ENCODE measurements at places on chromosomes 1 and 21.

GRCh38 chr1:71823708-71824305, 458.5 kb downstream of the NEGR1 start:
- no peak for DNase-seq

- no peak for DNase-seq
These were observed 127.7 kb upstream of the COL6A1 start for GRCh38 chr21:45853703-45854342.

DNA sequence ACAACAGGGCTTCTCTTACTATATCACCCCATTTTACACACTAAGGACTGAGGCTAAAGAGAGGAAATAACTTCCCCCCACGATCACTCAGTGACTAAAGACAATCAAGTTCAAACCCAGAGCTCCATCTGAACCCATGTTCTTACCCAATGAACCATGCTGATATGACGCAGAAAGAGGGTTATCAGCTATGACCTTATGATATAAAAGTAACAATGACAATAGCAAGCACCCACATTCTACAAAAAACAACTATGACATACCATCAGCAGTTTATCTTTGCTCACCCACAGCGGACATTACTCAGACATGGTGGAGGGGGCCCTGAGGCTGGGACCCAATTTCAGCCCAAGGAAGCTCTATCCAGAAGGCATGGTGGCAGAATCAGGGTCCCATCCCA, 75.7 kb downstream of the PTPN14 start:
- DNase-seq = no peak

GRCh38 chr1:107572674-107573211, 392.2 kb downstream of the VAV3 start:
- peak; percentile 42 for DNase-seq

GRCh38 chr1:1876335-1876930, 14.5 kb downstream of the GNB1 start:
- peak; percentile 63 for DNase-seq

GRCh38 chr1:111738436-111739193, 580 bp downstream of the INKA2 start:
- peak; percentile 69 for DNase-seq

DNA sequence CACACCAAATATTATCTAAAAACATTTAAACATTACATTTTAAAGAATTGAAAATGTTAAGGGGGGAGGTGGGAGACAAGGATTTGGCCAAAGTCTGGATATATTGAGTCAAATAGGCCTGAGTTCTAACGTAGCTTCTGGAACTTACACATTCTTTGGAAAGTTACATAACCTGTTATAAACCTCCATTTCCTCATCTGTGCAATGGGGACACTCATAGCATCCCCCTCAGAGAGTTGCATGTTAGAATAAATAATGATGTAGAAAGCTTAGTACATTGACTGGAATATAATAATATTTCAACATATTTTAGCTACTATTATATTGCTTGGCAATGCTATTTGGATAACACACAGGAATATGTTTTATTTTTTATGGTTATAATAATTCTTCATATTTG, 117.7 kb downstream of the ATG4C start:
- no peak for DNase-seq

GRCh38 chr1:59976194-59977074, 49.9 kb upstream of the CYP2J2 start:
- peak; percentile 51 for DNase-seq

GRCh38 chr1:156082309-156083091, at the start of gene MEX3A:
MEX3A (minus strand) TSS chr1:156082465; CDS start chr1:156081998, 467 bp downstream.
- peak; percentile 73 for DNase-seq

DNA sequence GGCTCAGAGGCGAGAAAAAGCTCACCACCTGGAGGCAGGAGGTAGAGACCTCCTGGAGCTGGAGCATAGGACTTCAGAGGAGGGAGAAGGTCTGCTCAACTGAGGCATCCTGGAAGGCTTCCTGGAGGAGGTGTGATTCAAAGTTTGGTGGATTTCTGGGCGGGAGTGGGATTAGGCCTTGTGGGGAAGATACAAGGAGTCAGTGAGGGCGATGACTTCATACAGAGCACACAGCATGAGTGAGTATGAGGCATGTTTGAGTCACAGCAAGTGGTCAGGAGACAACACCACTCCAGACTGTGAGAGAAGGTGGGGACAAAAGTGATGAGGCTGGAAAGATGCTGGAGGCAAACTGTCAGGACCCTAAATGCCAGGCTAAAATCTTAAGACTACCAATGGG, 77.6 kb downstream of the MATN1 start:
- DNase-seq = peak; percentile 51

DNA sequence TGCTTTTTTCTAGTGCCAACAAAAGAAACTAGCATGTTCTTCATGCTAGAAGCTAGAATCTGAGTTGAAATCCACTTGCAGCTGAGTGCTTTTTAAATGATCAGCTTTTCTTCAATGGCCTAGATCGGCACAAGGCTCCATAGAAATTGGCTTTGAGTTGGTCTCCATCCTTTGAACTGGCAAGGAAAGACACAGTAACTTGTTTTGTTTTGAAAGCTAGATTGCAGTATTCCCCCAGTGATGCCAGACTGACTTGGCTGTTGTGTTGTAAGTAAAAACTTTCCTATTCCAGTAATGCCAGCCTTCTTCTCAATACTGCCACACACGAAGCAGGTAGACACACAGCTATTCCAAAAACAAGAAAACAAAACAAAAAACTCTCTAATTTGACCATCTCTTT, 139.1 kb downstream of the FMN2 start:
- DNase-seq = no peak

DNA sequence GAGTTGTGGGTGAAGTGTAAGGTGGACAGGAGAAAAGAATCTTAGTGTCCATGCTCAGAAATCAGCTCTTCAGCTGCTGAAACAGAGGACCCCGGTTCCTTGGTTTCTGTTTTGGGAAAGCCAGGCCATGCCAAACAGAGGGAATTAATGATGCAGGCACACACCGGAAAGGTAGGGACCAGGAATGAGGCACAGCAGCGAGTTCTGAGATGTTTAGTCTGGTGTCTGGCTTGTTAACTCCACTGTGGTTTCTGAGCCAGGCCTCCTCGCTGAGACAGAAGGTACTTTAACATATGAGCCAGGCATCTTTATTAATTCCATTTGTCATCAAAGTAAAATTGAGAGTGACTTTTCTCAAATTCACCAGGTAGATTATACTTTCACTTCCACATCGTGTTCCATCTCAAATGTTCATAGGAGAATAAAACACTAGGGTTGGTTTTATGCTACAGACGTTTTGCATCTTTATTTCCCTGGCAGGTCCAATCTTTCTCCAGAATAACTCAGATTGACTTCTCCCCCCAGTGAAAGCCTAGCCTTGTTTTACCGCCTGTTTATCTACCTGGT, 23.5 kb downstream of the LRRC8D start:
- DNase-seq = peak; percentile 34

DNA sequence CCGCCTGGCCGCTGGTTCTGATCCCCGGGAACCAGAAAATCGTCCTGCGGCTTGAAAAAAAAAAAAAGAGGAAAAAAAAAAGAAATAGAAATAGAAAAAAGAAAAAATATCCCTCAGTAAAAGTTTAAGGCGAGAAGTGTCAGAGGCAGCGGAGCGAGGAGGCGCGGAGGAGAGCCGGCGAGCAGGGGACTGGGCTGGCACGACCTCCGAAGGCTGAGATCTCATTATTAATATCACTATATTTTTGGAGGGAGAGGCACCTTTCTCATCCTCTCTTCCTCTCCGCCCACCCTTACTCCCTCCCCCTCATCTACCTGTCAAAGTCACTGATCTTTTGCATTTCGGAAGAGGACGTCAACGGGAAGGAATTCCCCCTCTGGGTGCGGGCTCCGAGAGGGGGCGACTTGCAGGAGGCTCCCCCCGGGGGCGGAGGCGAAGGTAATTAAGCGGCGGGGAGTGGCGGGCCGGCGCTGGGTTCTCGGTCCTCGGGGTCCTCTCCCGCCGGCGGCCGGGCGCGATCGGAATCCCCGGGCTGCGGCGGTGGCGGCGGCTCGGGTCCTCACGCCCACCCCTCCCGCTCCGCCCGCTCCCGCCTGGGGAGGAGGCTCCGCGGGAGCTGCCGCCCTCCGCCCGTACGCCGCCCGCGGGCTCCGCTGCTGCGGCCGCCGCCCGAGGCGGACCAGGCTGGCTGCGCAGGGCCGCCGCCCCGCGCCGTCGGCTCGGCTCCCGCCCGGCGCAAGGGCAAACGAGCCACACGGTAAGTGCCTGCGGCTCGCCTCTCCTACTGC, at the start of gene NTNG1:
NTNG1 (plus strand) TSS at position 337 of the 788 bp plus-strand sequence.
- DNase-seq = peak; percentile 42

DNA sequence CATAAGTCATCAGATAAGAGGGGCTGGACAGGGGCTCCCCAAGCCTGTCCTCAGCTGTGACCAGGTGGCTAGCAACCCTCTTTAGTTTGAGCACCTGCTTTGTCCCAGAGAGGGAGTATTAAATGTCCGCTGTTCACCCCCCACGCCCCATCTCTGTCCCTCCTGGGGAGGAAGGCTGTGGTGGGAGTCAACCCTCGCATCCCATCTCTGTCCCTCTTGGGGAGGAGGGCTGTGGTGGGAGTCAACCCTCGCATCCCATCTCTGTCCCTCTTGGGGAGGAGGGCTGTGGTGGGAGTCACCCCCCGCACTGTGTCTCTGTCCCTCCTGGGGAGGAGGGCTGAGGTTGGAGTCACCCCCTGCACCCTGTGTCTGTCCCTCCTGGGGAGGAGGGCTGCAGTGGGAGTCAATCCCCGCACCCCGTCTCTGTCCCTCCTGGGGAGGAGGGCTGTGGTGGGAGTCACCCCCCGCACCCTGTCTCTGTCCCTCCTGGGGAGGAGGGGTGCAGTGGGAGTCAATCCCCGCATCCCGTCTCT, 72.6 kb upstream of the ABCG1 start:
- no peak for DNase-seq

DNA sequence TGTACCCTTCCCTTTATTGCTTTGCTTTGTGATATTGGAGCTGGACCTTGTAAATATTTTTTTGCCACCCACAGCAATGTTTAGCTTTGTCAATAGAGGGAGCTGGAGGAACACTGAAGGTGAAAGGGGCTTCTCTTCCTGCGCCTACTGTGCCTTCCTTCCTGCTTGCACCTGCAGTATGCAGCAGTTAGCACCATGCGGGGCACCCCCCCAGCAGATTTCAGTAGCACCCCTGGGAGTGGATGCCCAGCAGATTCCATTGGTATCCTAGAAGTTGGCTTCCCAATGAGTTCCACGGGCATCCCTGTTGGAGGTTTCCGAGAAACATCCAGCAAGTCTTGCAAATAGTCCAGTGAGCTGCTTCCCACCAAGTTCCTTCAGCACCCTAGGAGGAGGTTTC, 25.6 kb downstream of the S100A10 start:
- peak; percentile 60 for DNase-seq

DNA sequence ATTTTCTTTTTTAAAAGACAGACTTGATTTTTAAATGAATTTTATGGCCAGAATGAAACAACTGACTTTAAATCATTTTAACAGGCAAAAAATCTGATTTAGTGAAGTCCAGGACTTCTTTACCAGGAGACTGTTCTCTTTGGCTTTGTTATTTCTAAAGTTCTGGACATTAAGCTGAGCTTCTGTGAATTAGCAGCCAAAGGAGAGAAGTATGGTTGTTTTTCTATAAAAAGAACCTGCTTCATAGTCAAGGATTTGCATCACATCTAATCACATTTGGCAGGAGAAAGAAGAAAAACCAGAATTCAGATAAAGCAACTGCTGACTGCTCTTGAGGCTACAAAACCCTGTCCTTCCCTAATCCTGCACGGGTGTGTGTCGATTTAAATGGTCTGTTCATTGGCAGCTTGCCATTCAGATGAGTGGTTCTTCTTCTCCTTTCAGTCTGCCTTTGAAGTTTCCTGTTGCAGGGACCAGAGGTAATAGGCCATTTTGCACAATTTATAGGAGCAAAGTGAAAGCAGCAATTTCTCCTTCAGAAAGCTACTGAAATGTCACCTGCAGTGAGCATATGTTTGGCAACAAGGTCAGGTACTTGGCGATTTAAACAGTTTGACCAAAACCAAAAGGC, 215.4 kb downstream of the OLFM3 start:
- DNase-seq = peak; percentile 4

DNA sequence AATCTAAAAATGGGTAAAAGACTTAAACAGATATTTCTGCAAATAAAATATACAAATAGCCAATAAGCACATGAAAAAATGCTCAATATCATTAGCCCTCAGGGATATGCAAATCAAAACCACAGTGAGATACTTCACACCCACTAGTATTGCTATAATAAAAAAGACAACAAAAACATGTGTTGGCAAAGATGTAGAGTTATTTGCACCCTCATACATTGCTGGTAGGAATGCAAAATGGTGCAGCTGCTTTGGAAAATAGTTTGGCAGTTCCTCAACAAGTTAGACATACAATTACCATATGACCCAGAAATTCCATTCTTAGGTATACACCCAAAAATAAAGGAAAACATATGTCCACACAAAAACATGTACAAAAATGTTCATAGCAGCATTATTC, 30.2 kb downstream of the ZZZ3 start:
- DNase-seq = peak; percentile 58

DNA sequence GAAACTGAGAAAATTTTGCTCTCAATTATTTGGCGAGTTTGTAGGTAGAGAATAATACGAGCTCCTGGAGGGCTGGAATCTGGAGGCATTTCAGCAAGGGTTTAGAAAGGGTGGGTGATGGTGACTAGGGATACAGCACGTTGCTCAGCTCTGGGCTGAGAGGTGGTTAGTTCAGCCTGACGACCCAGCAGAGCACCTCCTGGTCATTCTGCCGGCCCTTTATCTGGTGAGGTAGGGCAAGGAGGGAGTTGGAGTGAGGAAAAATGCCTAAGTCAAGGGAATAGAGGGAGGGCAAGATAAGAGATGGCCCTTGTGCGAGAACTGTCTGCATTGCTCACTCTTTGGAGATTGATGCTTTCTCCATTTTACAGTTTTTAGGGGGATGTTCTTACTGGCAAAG, 19.1 kb downstream of the GALNT2 start:
- DNase-seq = no peak

DNA sequence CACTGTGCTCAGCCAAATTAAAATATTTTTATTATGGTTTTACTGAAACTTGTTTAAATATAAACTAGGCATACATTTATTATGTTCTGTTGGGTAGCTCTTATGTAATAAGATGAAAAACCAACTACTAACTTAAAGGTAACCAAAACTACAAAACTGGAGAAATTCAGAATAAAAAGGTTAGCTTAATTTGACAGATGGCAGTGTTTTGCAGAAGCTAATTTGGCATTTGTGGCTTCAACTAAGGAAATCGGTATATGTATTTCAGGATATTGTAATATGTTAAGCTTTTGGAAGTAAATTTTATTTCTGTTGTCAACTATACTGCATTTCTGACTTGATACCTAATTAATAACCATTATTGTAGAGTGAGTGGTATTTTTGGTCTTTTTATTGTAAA, 18.8 kb downstream of the USP25 start:
- DNase-seq = no peak
